Activated T-cell treated with anti-CD3 and anti-CD28 coated beads, Interleukin-2, amount 50 U/mL, for 1 hour (primary cell): ENCODE measurements at places on chromosomes 12 and 14.

- DNase-seq: no peak
These were observed 71.3 kb downstream of the PHLDA1 start for GRCh38 chr12:75960086-75960910.

DNA sequence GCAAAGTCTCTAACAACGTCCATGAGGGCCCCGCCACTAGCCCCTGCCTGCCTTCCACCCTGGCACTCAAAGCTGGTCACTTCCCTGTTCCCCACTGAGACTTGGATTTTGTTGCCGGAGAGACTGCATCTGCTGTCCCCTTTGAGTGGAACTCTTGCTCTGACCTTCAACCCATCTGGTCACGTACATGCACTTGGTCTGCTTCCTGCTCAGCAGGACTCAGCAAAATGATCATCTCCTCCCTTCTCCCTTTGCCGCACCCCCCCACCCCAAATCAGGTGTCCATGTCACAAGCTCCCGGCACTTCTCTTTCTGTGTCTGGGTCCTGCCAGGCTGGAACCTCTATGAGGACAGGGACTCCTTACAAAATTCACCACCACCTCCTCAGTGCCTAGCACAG is 180.9 kb downstream of the CHST11 start:
- no peak for DNase-seq

DNA sequence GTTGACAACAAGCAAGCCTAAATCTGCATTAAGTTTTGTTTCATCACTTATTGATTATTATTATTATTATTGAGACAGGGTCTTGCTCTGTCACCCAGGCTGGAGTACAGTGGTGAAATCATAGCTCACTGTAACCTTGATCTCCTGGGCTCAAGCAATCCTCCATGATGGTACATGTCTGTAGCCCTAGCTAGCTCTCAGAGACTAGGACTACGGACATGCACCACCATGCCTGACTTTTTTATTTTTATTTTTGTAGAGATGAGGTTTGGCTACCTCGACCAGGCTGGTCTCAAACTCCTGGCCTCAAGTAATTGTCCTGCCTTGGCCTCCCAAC is 35.7 kb upstream of the STK38L start:
- DNase-seq: no peak

DNA sequence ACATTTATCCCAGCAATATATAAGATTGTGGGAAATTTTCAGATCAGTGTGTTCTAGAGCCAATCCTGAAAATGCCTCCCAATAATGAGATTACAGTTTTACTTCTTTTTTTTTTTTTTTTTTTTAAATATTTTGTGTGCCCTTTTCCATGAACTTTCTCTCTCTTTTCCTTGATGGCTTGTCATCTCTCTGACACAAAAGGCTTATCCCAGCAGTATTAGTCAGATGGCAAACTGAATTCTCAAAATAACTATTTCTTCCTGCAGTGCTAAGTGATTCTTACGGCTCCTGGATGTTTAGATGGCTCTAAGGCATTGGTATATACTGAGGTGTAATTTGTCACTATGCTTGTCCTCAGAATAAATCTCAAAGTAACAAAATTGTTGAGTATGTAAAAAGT is 86.7 kb downstream of the LRP6 start:
- no peak for DNase-seq

DNA sequence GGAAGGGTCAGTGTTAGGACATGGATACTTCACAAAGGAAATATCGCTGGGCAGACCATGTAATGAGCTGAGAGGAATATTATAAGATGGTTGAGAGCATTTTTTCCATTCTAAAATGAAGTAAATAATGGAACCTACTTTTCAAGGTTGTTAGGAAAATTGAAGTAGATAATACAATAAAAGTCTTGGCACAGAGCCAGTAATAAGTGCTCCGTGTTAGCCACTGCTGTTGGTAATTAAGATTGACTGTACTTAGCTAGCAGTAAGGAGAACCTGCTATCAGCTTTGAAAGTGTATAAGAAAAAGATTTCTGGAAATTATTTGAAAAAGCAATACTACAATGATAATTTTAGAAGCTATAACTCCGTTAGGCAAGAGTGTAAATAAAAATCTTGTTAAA is 77.6 kb downstream of the SCAF11 start:
- DNase-seq: no peak

DNA sequence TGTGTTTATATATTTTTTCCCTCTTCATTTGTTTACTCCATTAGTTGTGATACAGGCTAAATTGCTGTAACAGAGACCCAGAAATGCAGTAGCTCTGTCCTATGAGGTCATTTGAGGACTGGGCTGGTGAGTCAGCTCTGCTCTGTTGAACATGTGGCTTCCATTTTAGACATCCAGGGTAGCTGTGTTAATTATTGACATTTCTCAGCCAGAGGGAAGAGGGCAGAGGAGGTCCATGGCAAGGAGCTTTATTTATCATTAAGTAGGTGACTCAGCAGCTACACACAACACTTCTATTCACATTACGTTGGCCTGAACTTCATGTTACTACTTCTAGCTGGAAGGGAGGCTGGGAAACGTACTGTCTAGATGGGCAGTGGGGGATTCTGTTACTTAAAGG is 85.4 kb downstream of the PTCSC3 start:
- DNase-seq: no peak

DNA sequence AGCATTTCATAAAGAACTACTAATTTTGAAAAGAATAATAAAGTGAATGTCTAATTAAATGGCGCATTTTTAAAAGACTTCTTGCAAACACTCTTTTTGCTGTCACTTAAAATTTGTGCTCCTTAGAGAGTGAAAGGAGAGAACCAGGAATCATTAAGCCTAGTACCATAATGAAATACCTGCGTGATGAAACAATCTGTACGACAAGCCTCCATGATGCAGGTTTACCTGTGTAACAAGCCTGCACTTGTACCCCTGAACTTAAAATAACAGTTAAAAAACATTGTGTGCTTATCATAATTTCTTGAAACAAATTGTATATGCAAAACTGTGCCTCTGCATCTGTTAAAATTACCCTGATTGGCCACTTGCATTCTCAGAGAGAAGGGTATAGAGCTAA is 108.1 kb downstream of the MGAT4C start:
- no peak for DNase-seq

DNA sequence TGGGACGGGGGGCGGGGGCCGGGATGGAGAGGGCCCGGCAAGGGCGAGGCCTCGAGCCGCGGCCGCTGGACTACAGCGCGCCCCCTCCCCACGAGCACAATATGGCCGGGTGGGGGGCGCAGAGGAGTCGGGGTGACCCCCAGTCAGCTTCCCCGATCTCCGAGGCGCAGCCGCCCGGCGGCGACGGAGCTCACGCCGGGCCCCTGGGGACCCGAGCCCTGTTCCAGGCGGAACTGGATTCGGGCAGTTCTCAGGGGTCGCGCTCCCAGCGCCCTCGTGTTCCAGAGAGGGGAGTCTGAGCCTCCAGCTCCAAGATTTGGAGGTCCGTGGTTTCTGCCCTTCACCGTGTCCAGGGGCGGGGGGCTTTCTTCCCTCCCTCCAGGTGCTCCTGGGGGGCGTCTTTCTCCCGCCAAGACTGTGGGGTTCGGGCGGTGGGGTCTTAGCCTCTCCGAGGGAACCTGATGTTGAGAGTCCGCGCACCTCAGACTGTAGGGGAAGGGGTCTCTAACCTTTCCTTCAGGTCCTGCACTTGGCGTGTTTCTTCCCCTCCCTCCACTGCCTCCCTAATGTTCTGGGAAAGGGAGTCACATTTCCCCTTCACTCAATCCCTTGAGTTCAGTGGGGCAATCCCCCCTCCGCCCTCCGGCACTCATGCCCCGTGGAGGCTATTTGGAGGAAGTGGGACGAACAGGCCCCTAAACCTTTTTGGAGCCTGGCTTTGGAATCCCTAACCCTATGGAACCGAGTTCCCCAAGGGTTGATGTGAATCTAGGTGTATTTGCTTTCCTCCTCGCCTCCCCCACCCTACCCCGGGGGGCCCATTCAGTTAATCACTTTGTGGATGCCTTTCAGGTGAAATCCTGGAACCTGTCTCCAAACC is 584 bp downstream of the ACVR1B start:
- peak; percentile 32 for DNase-seq

- no peak for DNase-seq
These were observed 8.1 kb upstream of the OR6C65 start for GRCh38 chr12:55392032-55392795.

GRCh38 chr14:94115058-94115591 is 4.6 kb downstream of the IFI27 start:
- DNase-seq: no peak

DNA sequence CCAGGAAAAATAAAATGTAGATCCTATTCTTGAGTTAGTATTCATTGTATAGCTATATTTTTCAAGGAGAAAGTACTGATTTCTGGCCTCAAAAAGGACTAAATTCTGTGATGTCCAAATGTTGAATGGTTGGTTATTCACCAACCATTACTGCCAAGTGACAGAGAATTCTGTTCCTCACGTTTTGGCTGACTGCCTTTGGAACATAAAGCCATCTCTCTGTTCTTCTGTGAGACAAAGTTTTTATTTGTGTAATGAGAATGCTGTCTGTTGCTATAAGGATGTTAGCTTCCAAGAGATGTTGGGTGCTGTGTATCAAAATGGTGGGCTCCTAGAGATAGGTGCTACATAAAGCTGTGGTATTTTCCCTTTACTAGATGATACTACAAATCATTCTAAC is 9.3 kb downstream of the ZNF410 start:
- DNase-seq: no peak

DNA sequence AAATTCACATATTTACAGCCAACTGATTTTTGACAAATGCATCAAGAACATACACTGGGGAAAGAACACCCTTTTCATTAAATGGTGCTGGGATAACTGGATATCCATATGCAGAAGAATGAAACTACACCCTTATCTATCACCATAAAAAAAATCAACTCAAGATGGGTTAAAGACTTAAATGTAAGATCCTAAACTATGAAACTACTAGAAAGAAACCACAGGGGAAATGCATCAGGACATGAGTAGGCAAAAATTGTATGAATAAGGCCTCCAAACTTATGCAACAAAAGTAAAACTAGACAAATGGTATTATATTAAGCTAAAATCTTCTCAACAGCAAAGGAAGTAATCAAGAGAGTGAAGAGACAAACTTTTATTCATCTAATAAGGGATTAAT is 242.6 kb downstream of the CPNE8 start:
- DNase-seq: no peak
